Adrenal gland (tissue), 19 donors: ENCODE measurements at places on chromosomes 4 and X. TPM values are rescaled to one million over a fixed set of nuclear protein-coding genes. Genes with fewer than 3 reads are reported as not detected.
A peak's percentile ranks its signal among the peaks of the same experiment; 100 is the strongest.

The GLOD5 gene
- not detected for total RNA-seq

The INTU gene
- total RNA-seq = 8.1 TPM

The DACH2 gene
- 0.09 TPM for total RNA-seq

The RBM46 gene
- not detected for total RNA-seq

The RAI2 gene
- 21.3 TPM for total RNA-seq

The CLCN4 gene
- total RNA-seq = 13.9 TPM

The TEX13B gene
- not detected for total RNA-seq

The UBL4A gene
- 56.3 TPM for total RNA-seq

The PLK4 gene
- total RNA-seq = 2.6 TPM

- H3K36me3 ChIP-seq = no peaks in the 10 kb centered on the region
- H3K27me3 ChIP-seq = no peaks in the 10 kb centered on the region
- H3K27ac ChIP-seq = no peak overlapping the region
- H3K4me3 ChIP-seq = no peak overlapping the region
- DNase-seq = no peak
- H3K4me1 ChIP-seq = no peaks in the 10 kb centered on the region
Measured at GRCh38 chr4:37951461-37952352, 8.5 kb upstream of the PTTG2 start.

- H3K4me1 ChIP-seq = no peaks in the 10 kb centered on the region
- DNase-seq = no peak
- H3K27ac ChIP-seq = no peak overlapping the region
- H3K36me3 ChIP-seq = no peaks in the 10 kb centered on the region
- no peak overlapping the region for H3K4me3 ChIP-seq
- H3K27me3 ChIP-seq = no peaks in the 10 kb centered on the region
Measured at GRCh38 chr4:71607780-71608677, 175.8 kb downstream of the GC start.

DNA sequence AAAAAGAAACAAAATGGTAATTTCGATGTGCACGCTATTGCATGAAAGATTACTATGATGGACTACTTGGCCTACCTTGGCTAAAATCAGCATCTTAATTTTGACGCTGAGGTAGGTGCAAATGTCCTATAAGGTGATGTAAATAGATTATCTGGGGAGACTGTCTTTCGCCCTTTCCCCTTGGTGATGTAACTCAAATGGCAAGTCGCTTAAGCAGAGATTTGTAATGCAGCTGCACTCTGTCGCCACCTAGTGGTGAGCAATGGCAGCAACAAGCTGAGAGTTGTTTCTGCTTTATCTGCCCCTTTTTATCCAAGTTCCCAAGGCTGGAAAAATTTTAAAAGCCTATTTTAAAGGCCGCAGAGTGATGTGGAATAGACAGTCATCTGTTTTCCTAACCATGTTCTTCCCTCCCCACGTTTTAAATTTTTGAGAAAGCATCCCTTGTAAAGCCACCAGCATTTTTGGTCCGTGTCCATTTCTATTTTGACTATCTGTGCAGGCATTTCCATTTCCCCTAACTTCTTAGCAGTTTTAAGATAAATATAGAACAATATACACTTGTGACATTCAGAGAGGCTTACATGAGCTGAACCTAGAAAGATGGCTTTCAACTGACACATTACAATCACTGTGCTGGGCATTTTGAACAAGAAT lies 62.4 kb upstream of the PDLIM3 start:
- H3K4me1 ChIP-seq = peaks cover 33% of the 10 kb centered on the region
- H3K27me3 ChIP-seq = no peaks in the 10 kb centered on the region
- no peak overlapping the region for H3K4me3 ChIP-seq

- H3K4me1 ChIP-seq = no peaks in the 10 kb centered on the region
- no peak for DNase-seq
- no peaks in the 10 kb centered on the region for H3K36me3 ChIP-seq
- H3K27ac ChIP-seq = no peak overlapping the region
- peaks cover 5% of the 10 kb centered on the region for H3K27me3 ChIP-seq
Measured at GRCh38 chrX:68650491-68650890, 3.0 kb downstream of the STARD8 start.

- H3K27ac ChIP-seq = no peak overlapping the region
- no peak for DNase-seq
- no peak overlapping the region for H3K4me3 ChIP-seq
- H3K36me3 ChIP-seq = no peaks in the 10 kb centered on the region
- H3K4me1 ChIP-seq = no peaks in the 10 kb centered on the region
Measured at GRCh38 chr4:64889906-64890610, 480.8 kb upstream of the TECRL start.

DNA sequence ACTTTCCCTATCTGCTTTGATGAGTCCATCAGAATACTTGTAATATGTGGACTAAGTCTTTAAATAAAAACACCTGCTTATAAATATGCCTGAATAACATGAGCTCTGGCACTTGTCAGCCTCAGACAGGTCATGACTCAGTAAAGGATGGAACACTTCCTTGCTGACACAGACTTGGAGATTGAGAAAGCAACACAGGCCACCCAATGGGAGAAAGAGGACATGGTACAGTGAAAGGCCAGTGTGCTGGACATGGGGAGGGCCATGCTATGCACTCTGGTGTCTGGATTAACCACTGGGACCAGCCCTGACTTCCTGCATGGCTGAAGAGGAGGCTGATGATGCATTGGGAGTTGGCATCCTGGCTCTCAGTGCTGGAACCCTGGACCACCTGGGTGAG lies 149.5 kb downstream of the DHRSX start:
- DNase-seq = no peak
- no peaks in the 10 kb centered on the region for H3K36me3 ChIP-seq
- no peak overlapping the region for H3K27ac ChIP-seq

DNA sequence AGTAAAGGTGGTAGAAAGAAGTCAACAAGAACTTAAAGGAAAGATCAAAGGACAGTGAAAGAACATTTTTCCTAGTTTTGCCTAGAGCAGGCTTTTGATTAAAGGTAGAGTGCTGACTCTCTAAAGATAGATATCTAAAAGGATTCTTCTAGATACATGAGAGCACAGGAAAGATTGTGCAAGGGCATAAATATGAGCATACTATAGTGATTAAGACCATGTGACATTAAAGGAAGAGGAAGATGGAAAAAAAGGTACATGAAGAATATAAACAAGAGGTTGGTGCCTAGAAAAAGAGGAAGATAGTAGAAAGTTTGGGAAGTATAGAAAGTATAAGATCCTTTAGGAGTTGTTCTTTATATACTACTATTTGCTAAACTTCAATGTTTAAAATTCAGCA lies 26.1 kb upstream of the TET2 start:
- DNase-seq = no peak
- no peaks in the 10 kb centered on the region for H3K27me3 ChIP-seq
- H3K36me3 ChIP-seq = no peaks in the 10 kb centered on the region
- no peak overlapping the region for H3K27ac ChIP-seq
- H3K4me1 ChIP-seq = no peaks in the 10 kb centered on the region

GRCh38 chrX:23497919-23498318 lies 163.3 kb downstream of the PTCHD1 start:
- no peaks in the 10 kb centered on the region for H3K36me3 ChIP-seq
- H3K27me3 ChIP-seq = no peaks in the 10 kb centered on the region
- H3K4me1 ChIP-seq = no peaks in the 10 kb centered on the region
- H3K27ac ChIP-seq = no peak overlapping the region
- no peak for DNase-seq
- H3K4me3 ChIP-seq = no peak overlapping the region

GRCh38 chrX:120768681-120769080 lies 107.0 kb downstream of the CT47B1 start:
- no peaks in the 10 kb centered on the region for H3K4me1 ChIP-seq
- H3K36me3 ChIP-seq = no peaks in the 10 kb centered on the region
- no peaks in the 10 kb centered on the region for H3K27me3 ChIP-seq
- no peak overlapping the region for H3K27ac ChIP-seq
- no peak overlapping the region for H3K4me3 ChIP-seq

GRCh38 chr4:34492414-34492813 lies 1751.9 kb downstream of the ARAP2 start:
- no peaks in the 10 kb centered on the region for H3K27me3 ChIP-seq
- H3K36me3 ChIP-seq = no peaks in the 10 kb centered on the region
- DNase-seq = no peak
- H3K4me3 ChIP-seq = no peak overlapping the region

DNA sequence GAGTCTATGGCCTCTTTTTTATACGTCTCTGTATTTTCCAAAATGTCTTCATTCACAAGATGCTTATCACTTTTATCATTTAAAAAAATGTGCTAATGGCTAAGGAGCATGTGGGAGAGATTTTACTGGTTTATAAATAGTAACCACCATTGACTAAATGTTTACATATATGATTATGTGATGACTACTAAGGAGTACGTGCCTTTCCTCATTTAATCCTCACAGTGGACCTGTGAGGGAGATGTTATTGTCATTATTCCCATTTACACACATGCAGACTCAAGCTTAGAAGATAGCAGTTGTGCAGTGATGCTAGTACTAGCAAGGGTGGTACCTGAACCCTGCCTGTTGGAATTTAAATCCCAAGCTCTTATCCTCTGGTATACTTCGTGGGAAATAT lies 2.4 kb downstream of the SRD5A3 start:
- DNase-seq = no peak
- peaks cover 10% of the 10 kb centered on the region for H3K4me1 ChIP-seq
- H3K4me3 ChIP-seq = no peak overlapping the region
- no peaks in the 10 kb centered on the region for H3K27me3 ChIP-seq
- no peak overlapping the region for H3K27ac ChIP-seq

DNA sequence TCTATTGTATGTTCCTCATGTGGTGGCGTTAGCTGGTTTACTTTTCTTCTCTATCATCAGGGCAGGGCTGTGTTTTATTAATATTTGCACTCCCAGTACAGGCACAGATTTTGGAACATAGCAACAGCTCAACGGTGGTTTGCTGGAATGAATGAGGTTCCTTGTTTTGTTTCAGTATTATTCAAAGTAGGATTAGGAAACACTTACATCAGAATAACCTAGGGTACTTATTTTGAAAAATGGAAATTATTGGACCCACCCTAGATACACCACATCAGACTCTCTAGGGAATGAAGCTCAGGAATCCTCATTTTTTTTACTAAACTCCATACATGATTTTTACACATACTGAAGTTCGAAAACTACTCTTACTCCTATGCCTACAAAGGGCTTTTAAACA lies 108.8 kb upstream of the ENPEP start:
- H3K4me3 ChIP-seq = no peak overlapping the region
- no peaks in the 10 kb centered on the region for H3K27me3 ChIP-seq
- no peak overlapping the region for H3K27ac ChIP-seq
- H3K4me1 ChIP-seq = no peaks in the 10 kb centered on the region
- no peaks in the 10 kb centered on the region for H3K36me3 ChIP-seq

DNA sequence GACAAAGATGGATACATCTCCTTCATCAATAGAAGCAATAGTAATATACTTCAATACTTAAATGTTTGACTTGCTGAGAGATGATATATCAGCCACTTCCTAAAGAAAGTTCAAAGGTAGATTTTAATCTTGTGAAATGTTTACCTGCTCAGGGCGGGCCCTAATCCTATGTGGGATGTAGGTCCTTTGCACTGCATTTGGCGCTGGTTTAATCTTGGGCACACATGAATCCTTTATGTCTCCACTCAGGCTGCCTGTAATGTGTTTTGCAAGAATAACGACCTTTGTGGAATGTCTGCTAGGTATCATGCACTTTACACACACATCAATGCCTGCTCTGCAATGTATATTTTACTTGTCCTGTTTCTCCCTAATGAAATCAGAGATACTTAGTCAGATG lies 368.7 kb downstream of the GBA3 start:
- no peak overlapping the region for H3K27ac ChIP-seq
- H3K36me3 ChIP-seq = no peaks in the 10 kb centered on the region
- no peaks in the 10 kb centered on the region for H3K4me1 ChIP-seq
- no peak overlapping the region for H3K4me3 ChIP-seq
- DNase-seq = no peak
- H3K27me3 ChIP-seq = no peaks in the 10 kb centered on the region

DNA sequence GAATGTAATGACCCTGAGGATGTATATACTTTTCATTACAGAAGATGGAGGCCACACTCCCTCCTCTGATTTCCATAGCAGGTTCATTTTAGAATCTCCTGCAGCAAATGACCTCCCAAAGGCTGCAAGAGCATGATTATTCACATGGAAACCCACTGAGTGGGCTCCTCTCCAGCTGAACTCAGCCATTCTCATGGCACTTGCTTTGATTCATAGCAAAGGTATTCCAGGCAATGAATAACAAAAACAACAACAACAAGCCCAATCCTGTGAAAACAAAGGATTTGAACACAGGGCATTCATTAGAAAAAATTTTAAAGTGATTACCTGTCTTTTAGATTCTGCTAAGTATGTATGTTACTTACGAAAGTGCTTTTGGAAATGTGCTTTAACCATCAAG lies 894.0 kb upstream of the FRG1 start:
- no peaks in the 10 kb centered on the region for H3K4me1 ChIP-seq
- no peak overlapping the region for H3K27ac ChIP-seq
- no peaks in the 10 kb centered on the region for H3K36me3 ChIP-seq
- H3K4me3 ChIP-seq = no peak overlapping the region
- H3K27me3 ChIP-seq = no peaks in the 10 kb centered on the region
- no peak for DNase-seq

DNA sequence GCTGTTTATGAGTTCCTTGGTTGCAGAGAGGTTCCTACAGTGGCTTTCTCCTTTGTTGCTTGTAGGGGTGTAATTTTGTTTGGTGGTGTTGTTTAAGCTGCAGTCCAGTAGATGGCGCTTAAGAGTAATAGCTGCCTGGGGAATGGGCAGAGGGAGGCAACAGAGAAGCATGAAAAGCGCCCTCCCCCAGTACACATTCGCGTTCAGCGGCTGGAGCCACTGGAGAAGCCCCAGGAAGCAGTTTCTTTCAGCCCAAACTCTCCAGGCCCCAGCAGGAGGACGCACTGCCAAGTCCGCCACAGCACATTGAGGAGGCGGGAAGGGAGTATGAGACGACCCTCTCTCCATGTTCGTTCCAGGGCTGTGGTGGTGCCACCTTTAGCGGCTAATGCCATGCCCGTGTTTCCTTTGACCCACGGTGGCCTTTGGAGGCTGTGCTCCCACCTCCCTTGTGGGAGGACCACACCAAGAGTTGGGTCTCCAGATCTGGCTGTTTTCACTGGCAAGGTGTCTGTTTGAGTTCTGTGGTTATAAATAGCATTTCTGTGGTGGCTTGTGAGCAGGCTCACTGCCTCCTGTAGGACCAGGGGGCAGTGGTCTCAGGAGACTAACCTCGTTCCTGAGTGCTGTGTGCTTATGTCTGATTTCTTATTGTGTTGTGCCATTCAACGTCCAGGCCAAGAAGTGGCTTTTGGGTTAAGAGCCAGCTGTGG lies 252.3 kb downstream of the ARHGAP10 start:
- no peak overlapping the region for H3K27ac ChIP-seq
- H3K36me3 ChIP-seq = no peaks in the 10 kb centered on the region
- H3K27me3 ChIP-seq = no peaks in the 10 kb centered on the region
- no peak overlapping the region for H3K4me3 ChIP-seq
- DNase-seq = peak; percentile 46
- no peaks in the 10 kb centered on the region for H3K4me1 ChIP-seq

DNA sequence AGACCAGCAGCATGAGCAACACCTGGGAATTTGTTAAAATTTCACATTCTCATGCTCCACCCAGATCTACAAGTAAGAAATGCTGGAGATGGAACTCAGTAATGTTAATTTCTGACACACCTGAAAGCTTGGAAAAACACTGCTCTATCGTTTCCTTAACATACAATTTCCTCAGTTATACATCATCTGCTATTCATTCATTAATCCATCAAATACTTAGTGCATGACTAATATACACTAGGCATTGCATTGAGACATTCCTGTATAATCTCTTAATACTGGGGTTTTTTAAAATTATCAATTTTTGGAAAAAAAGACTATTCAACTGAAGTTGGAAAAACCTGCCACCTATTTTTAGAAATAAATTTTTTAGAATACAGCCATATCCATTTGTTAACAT lies 106.1 kb downstream of the CHM start:
- H3K27me3 ChIP-seq = no peaks in the 10 kb centered on the region
- H3K27ac ChIP-seq = no peak overlapping the region
- H3K4me3 ChIP-seq = no peak overlapping the region
- no peaks in the 10 kb centered on the region for H3K36me3 ChIP-seq
